ENCODE measurements at places on chromosomes 6 and 20.

- peak; percentile 3 for DNase-seq
Measured at GRCh38 chr6:14660806-14661579, 543.4 kb downstream of the CD83 start.

DNA sequence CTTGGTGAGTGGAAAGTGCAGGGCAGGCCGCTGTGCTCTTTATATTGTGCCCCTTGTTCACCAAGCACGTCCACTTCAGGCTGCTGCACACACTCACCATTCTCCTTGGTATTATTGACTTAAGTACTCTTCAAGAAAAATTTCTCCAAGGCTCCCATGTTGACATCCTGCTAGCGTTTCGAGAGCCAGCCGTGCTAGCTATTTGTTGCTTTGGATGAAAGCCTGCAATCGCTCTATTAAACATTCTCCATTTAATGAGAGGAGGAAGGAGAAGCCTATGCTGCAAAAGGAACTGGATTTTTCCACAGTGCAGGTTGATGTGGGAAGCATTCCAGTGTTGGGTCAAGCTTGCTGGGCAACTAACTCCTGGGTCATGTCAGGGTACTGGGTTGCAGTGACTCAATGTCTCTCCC lies 113.5 kb downstream of the CD83 start:
- DNase-seq: no peak

GRCh38 chr6:49743429-49743828 lies 759 bp downstream of the CRISP3 start:
- no peak for DNase-seq

DNA sequence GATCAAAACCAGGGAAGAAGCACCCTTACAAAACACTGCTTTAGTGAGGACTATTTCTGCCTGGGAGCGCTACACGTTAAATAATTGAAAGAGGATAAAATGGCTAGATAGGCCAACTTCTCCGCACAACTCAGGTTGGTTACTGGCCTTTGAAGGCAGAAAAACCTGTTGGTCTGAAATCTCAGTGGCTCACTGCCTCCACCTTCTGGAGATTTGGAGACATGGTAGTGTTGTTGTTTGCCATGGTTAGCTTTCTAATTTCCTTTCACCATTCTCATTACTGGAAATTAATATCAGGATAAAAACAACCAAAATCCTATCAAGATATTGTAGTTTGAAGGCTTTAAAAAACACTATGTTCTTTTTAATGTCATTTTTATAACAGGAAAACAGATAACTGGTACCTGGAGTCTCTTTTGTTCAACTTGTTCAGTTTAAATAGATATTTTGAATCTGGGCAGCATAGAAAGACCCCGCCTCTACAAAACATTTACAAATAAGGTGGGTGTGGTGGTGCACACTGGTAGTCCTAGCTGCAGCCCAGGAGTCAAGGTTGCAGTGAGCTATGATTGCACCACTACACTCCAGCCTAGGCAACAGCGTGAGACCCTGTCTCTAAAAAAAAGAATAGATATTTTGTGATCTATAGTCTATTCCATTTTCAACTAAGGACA lies 27.5 kb upstream of the BCLAF1 start:
- DNase-seq: peak; percentile 8

DNA sequence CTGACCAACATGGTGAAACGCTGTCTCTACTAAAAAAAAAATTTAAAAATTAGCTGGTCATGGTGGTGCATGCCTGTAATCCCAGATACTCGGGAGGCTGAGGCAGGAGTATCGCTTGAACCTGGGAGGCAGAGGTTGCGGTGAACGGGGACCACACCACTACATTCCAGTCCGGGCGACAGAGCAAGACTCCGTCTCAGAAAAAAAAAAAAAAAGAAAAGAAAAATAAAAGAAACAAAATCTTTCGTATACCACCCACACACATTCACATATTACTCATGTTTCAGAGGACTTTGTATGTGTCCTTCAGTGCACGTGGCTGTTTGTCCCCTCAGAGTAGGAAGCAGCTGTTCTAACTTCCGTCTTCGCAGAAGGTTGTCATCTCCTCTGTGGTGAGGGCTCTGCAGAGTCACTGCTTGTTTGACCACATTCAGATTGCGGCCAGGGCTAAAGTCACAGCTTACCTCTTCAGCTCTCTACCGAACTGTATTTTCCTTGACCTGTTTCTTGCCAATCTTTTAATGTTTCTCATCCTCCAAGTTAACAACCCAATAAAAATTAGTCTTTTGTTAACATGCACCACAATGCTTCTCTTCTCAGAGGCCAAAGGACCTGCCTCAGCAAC lies 36.6 kb upstream of the HIVEP1 start:
- peak; percentile 3 for DNase-seq

GRCh38 chr6:148021165-148021564 lies 321.5 kb upstream of the SASH1 start:
- no peak for DNase-seq

DNA sequence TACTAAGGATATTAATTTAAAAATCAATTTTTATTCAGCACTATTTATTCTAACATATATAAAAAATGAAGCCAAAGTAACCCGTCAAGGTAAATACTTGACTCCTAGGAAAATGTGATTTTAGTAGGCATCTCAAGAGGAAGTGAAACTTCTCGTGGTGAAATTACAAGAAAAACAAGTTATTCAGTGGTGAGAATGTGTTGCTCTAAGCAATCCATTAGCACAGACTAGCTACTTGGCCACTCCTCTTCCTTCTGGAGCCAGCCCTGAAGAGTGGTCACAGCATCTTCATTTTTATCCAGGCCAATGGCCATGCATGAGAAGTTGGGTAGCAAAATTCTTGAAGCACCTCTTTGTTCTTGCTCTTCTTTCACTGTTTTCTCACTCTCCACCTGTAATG lies 40.4 kb upstream of the GFRAL start:
- no peak for DNase-seq

- no peak for DNase-seq
Measured at GRCh38 chr6:159074120-159074684, 29.4 kb upstream of the TAGAP start.

GRCh38 chr6:148883270-148883669 lies 136.4 kb downstream of the UST start:
- DNase-seq: no peak

- DNase-seq: no peak
Measured at GRCh38 chr20:35285806-35286076, 1.2 kb upstream of the EIF6 start.

GRCh38 chr6:12431023-12431422 lies 140.9 kb downstream of the EDN1 start:
- no peak for DNase-seq

DNA sequence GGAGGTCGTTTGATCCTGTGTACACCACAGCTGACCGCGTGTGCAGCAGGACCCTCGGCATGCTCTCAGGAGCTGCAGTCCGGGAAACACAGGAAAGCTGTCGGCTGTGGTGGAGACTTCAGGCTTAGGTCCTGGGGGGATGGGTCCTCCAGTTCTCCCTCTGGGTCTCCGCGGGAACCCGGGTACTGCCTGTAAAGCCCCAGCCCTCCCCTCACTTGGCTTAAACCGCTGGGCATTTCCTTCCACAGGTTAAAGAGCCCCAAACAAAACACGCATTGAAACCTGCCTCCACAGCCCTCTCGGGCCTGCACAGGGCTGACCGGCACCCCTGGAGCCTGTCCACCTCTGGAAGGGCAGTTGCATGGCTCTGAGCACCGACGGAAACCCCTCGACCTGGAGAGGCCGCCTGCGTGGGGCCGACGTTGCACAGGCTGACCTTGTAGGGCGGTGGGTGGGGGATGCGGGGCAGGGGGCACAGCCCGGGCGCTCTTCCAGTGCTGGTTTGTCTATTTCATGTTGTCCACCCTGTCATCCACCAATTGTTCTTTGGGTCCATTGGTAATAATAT lies 59.1 kb downstream of the DACT2 start:
- DNase-seq: no peak

DNA sequence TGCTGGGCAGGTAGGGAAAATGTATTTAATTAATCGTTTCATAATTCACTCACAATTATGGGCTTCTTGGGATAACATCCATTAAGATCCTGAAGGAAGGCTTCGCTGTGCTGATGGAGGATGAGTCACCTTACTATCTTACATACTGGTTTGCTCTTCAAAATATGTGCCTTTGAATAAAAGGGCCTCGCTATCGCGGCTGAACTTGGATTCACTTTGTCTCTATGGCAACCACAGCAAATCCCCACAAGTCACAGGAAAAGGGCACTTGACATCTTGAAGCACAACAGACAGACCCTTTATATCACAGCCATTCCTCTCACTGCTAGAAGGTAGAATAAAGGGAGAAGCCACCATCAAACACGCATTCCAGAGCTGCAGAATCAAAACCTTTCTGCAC lies 141.3 kb upstream of the MYLIP start:
- DNase-seq: no peak

DNA sequence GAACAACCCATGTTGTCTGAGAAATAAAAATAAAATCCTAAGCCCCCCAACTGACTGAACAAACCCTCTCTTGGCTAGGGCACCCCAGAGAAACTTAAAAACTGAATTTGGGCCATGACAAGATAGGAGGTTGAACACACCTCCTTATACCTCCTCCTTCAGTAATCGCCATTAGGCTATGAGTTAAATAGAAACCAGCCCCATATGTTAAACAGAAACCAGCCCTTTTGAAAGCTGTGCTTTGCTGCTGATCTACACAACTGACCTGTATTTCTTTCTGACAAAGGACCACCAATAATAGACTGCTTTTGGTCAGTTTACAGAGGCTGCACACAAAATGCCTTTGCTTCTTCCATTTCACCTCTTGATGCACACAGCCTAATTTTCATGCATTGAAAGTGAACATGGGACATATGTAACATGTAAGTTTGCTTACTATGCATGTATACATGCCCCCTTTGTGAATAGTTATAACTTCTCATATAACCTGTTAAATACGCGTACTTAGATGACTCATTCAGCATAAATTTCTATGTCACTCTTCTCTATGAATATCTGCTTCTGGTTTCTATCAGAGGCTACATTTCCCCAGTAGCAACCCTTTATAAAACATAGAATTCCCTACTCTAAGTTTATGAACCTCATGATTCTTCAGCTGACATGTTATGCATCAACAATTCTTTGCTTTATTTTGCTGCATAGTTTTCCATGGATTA lies 462.9 kb downstream of the COL12A1 start:
- DNase-seq: no peak

GRCh38 chr20:24756292-24757025 lies 192.6 kb upstream of the CST7 start:
- no peak for DNase-seq

GRCh38 chr20:1576641-1577040 lies 19.1 kb upstream of the SIRPD start:
- no peak for DNase-seq

GRCh38 chr6:149327638-149328037 lies 10.1 kb downstream of the TAB2 start:
- no peak for DNase-seq

DNA sequence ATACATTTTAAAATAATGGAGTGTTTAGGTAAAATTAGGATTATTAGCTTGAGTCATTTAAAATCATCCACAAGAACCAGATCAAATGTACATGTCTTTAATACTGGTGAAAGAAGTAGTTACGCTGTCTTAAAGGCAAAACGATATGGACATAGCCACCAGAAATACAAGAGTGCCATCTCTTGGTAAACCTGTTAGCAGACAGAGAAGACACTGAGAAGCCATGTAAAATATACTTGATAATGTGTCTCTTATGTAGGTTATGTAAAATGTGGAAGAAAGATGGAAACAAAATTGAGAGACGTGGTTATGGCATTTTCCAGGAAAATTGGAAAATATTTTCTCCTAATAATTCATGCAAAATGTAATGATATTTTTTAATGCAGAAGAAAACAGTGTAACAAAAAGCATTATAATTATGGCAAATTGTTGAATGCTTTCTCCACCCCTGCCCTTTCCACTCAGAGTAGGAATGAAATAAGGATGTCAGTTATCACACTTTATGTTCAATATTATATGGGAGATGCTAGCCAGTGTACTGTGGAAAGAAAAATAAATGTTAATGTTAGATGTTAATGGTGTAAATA lies 12.2 kb upstream of the SLC17A2 start:
- DNase-seq: no peak

DNA sequence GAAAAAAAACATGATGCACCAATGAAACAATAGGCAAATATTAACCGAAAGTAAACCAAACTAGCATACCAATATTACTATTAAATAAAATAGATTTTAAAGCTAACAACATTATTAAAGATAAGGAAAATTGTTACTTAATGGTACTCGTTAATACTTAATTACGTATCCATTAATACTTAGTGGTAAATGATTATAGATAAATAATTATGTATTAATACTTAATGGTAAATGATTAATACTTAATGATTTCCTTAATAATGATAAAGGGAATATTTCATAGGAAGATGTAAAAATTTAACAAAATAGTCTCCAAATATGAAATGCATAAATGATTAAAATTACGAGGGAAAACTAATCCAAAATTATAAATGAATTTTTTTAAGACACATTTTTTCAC lies 278.9 kb downstream of the PHACTR1 start:
- DNase-seq: no peak

DNA sequence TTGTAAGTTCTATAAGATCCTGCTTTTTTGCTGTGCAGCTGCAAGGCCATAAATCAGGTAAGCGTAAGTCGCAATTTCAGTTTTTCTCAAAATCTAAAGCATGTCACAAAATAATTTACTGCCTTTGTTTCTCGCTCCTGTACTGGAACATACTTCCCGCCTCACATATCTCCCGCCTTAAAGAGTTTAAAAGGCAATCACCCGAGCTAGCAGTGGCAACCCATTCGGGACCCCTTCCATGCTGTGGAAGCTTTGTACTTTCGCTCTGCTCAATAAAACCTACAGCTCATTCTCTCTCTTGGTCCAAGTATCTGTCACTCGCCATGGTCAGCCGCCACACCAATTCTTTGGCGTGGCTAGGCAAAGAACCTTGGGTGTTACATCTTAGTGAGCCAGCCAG lies 34.0 kb downstream of the CEP85L start:
- DNase-seq: no peak

GRCh38 chr6:124226396-124226795 lies 422.7 kb downstream of the NKAIN2 start:
- no peak for DNase-seq

DNA sequence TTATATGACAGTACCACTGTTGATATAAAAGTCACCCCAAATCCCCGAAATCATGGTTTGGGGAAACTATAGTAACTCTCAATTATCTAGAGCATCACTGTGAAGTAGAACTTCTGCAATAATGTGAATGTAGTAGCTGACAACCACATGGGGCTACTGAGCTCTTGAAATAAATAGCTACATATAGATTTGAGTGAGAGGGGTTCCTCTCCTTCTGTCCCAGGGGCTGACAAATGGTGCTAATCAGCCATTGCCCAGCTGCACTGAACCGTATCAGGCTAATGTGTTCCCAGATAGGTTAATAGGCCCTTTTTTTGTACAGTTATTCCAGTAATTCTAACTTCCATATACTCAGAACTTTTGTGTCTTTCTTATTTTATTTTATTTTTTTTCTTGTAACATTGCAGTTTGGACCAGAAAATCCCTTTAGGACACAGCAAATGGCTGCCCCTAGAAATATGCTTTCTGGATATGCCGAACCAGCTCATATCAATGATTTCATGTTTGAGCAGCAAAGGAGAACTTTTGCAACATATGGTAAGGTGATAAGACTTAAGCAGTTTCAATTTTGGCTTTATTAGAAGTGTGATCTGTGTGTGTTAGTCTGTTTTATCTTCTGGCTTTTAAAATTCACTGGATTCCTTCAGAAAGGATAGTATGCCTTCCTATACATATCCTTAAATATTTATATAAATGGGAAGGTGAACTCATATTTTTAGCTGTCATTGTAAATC lies 21.1 kb downstream of the CDC40 start:
- DNase-seq: no peak

Measured in stimulated activated CD8-positive, alpha-beta memory T cell treated with anti-CD3 and anti-CD28 coated beads, Interleukin-4, amount 100 ng/mL, for 1 hour (primary cell).